ENCODE measurements at places on chromosomes 3 and 15.

DNA sequence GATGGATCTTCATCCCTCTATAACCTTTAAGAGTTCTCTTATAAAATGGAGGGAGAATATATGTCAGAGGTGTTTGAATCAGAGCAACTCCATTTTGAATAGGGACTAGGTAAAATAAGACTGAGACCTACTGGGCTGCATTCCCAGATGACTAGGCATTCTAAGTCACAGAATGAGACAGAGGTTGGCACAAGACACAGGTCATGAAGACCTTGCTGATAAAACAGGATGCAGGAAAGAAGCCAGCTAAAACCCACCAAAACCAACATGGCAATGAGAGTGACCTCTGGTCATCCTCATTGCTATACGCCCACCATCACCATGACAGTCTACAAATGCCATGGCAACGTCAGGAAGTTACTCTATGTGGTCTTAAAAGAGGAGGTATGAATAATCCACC lies 211.0 kb downstream of the GBE1 start:
- no peak for DNase-seq

DNA sequence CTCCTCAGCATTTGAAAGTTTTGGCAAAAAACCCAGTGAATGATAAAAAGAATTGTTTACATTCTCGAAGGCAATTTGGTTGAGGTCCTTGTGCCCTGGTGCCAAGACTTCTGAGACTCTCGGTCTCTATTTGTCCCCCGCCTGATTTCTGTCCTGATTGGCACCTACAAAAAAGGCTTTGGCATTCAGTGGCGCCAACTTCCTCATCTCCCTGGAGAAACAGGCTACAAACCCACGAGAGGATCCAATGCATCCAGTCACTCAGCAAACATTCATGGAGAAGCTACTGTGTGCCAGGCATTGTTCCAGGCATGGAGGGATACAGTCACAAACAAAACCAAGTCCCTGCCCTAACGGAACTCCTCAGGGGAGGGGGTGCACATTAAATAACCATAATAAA lies 42.7 kb downstream of the HES1 start:
- DNase-seq, result no peak

GRCh38 chr15:57079931-57080620 lies 161.6 kb downstream of the TCF12 start:
- no peak for DNase-seq

DNA sequence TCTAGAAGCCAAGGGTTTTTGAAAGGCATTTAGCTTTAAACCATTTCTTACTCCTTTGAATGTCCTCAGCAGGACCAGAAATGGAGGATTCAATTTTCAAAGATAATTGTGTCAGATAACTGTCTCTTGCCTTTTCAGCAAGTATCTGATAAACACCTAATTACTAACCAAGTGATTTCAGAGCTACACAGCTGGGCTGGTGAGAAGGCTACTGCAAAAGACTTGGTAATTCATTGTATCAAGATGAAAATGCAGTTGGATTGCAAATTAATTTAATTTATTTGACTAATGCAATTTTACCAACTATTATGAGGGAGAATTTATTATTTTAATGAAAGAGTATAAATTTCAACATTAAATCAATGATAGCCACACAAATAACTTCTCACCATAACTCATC lies 165.4 kb downstream of the ROBO1 start:
- no peak for DNase-seq

- no peak for DNase-seq
Measured at GRCh38 chr15:76529911-76530310, 193.3 kb downstream of the ISL2 start.

DNA sequence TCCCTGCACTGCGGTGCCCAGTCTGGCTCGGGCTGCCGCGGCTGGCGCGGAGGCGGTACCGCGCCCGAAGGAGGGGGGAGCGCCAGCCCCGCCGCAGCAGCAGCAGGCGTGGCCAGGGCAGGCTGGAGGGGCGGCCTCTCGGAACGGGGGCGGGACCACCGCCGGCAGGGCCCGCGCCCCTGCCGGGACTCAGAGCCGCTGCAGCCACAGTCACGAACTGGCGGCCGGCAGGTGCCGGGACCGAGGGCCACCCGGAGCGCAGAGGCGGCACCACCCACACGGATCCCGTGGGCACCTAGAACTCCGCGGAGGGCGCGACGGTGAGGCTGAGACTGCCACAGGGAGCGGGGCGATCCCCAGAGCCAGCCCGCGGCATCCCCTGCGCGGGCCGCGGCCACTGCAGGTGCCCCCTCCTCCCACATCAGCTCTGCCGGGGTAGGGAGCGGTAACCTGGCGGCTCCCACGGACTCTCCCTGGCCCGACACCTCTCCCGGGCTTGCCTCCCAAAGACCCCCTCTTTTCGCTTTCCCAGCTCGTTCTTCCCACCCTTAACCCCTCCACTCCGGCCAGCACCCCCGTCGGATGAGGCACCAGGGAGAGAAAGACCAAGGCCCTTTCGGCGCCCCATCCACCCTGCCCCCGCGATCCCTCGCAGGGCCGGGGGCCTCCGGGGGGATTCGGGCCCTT lies at the start of gene VWA5B2:
TSS of gene VWA5B2 (plus strand) at position 192 of the 687 bp plus-strand sequence. CDS start 944 bp downstream, outside the sequence.
- DNase-seq, result no peak

DNA sequence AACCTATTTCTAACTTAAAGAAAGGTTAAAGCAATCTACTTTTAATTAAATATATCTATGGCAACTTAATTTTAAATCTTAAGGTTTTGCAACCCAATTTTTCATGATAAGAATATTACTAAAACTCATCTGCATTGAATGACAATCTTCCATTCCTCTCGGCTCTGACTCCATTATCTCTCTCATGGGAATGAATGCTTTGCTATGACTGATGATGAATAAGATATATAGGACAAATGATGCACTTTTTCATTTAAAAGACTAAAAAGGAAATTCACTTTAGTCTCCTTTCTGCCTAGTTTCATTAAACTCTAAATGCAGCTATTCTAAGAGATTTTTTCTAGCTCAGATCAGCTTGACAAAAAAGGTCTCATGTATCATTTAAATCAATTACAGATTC lies 68.7 kb downstream of the GBE1 start:
- no peak for DNase-seq

GRCh38 chr3:142975316-142975995 lies 12.0 kb upstream of the PAQR9 start:
- DNase-seq, result no peak

DNA sequence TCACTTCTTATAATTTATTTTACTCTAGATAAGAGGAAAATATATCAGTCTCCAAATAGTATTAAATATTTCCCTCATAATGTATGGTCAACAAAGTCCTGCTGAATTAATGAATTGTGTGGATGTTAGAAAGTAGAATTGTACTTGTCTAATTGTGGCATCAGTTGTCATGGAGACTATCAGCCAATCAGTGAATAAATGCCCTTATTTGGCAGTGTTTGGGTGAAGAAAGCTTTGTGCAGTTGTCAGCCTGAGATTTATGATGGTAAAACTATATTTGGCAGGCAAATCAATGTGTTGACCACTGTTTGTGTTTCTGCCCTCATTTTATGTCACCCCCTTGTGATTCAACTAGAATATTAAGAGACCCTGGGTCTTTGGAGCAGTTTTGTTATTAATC lies 293.6 kb upstream of the MDFIC2 start:
- DNase-seq, result no peak

- no peak for DNase-seq
Measured at GRCh38 chr3:88595026-88595425, 445.3 kb downstream of the C3orf38 start.

GRCh38 chr3:15557511-15557946 lies 36.0 kb upstream of the COLQ start:
- peak; percentile 78 for DNase-seq

DNA sequence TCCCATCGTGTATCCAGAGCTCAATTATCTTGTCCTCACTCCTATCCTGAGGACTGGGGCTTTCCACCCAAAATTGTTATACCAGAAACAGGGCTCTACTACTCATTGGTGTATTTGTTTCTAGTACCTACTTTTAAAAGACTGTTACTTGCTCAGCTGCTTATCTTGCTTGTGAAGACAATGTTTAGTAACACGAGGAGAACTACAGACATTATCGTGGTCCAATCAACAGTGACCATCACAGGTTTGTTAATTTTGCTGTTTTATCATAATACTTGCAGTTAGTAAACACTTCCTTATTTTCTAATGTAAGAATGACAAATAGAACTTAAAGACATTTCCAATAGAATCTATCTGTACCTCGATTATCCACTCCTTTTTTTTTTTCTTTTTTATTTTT lies 13.5 kb downstream of the LRCH3 start:
- DNase-seq, result no peak

GRCh38 chr3:69137005-69137404 lies 14.6 kb upstream of the LMOD3 start:
- no peak for DNase-seq

GRCh38 chr15:76185716-76186115 lies 125.6 kb downstream of the ETFA start:
- DNase-seq, result no peak

- DNase-seq, result no peak
Measured at GRCh38 chr3:188687389-188687788, 484.4 kb upstream of the TPRG1 start.

- no peak for DNase-seq
Measured at GRCh38 chr15:67303490-67304363, 49.1 kb downstream of the IQCH start.

DNA sequence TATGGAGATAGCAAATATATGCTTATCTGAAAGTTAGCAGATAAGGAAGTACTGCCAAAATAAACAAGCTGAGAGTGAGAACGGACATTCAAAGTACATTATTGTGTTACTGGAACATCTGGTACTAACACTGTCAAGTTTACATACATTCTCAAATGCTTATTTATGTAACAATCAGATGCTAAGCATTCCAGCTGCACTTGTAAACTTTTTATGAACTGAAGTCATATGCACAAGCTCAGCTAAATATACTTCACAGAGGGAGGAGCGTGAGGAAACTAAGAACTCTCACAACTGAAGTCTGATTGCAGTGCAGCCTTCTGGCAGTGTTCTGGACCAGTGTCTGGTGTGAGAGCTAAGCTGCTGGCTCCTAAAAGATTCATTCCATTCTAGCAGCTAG lies 223.7 kb upstream of the NANOGP8 start:
- no peak for DNase-seq

DNA sequence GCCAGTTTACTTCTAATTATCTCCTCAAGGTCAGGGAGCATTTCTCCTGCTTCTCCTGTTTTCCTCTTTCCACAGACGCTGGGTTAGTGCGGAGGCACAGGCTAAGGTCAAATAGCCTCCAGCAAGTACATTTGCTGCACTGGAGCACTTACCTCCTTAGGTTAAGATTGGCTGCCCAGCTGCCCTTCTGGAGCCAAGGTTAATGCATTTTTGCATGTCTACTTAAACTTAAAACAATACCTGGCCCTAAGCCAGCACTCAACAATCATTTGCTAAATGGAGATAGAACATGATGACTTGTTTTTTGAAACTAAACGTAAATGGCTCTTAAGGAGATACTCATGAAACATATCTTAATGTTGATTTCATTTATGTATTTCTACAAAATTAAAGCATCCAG lies 83.5 kb downstream of the SSR3 start:
- no peak for DNase-seq

DNA sequence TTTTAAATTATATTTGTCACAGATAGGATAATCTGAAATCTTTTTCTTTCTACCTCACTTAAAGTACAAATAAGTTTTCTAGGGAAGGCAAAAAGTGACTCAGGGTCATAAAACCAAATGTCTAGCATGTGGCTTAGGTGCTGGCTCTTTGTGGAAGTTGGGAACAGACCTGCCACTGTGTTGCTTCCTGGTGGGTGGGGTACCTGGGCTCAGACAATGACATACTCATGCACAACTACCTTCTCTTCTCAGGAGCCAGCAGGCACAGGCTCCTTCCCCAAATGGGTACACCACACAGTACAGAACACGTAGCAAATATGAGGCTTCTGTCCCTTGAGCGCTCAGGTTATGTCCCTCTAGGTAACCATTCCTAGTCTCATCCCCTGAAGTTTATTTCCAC lies 40.1 kb upstream of the MUC13 start:
- no peak for DNase-seq

GRCh38 chr3:126131881-126132750 lies 48.2 kb upstream of the SLC41A3 start:
- no peak for DNase-seq

- DNase-seq, result no peak
Measured at GRCh38 chr3:177461765-177462164, 264.5 kb upstream of the TBL1XR1 start.

- DNase-seq, result peak; percentile 36
Measured at GRCh38 chr15:60353245-60353920, 44.4 kb downstream of the ANXA2 start.

DNA sequence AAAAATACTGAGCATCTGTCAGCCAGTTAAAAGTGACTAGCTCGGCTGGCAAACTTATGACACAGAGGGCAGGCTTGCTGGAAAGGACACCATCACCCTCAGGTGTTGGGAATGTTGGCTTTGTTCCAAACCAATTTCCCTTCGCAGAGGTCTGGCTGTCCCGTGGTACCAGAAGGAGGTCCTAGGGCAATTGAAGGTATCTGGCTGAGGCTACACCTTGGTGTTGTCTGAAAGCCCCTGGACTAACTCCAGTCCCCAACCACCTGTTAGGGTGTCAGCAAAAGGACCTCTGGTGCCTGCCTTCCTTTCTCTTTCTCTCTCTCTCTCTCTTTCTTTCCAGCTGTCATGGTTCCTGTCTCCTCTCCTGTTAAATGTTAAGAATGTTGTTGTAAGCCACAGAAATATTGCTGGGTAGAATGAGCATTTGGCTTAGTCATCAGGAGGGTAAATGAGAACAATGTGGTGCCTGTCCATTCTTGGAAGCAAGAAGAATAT lies 12.5 kb downstream of the PRR20G start:
- DNase-seq, result peak; percentile 71

DNA sequence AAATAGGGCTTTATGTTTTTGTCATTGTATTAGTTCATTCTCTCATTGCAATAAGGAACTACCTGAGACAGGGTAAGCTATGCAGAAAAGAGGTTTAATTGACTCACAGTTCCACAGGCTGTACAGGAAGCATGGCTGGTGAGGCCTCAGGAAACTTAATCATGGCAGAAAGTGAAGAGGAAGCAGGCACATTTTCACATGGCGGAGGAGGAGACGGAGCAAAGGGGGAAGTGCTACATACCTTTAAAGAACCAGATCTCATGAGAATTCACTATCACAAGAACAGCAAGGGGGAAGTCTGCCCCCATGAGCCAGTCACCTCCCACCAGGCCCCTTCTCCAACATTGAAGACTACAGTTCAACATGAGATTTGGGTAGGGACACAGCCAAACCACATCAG lies 25.6 kb downstream of the CEP63 start:
- DNase-seq, result no peak

DNA sequence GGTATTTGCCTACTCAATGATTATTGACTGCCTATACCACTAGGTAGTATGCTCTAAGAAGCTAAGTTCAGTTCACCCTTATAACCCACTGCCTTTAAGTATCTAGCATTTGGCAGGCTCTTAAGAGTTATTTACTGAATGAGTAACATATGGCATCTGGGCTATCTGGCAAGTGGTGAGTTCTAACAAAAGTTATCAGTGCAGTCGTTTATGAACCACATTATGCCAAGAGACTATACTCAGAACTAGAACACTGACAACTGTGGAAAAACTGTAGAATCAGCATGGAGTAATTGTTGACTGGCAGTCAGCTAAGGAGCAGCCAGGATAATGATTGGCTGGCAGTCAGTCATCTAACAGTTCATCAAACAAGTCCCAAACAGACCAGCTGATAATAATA lies 25.8 kb downstream of the RAF1 start:
- no peak for DNase-seq

- DNase-seq, result no peak
Measured at GRCh38 chr3:113794526-113794925, 44.1 kb upstream of the GRAMD1C start.

- no peak for DNase-seq
Measured at GRCh38 chr15:79952329-79952728, 18.7 kb downstream of the BCL2A1 start.

GRCh38 chr15:68055224-68055705 lies 1.1 kb downstream of the PIAS1 start:
- no peak for DNase-seq

All from keratinocyte (primary cell).